ENCODE measurements at places on chromosomes 11 and 22.

DNA sequence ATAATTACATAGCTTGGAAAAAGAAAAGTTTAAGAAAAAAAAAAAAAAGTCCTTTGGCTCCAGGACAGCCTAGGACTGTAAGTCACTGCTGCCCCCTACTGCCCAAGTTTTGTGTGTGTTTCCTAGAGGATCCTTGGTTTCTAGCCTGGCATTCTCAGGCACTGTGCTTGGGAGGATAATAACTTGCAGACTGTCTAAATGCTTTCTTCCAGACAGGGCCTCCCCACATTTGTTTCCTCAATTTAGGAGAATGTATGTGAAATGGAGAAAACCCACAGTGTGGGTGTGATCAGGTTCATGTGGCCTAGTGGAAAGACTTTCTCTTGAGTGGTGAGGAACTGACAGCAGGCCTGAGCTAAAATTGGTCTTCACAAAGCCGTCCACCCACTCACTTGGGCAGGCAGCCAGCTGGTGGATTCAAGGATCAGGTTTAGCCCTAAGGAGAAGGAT is 191.0 kb downstream of the NAV2 start:
- DNase-seq = peak; percentile 79

DNA sequence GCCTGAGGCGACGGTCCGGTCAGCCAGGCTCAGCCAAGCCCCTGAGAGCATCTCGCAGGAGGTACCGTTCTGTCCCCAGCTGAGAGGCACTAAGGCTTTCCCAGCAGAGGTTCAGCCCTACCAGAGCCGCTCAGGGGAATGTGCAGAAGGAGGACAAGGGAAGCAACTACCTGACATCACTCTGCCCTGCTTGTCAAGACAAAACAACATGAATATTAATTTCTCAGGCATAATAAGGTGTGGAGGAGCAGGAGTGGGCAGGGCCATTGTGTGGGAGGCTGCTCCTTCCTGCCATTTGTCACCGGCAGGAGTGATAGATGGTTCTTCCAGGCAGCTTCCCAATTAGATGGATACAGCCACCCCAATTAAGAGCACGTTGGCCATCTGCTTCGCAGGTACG is 181.4 kb downstream of the KIRREL3 start:
- no peak for DNase-seq

DNA sequence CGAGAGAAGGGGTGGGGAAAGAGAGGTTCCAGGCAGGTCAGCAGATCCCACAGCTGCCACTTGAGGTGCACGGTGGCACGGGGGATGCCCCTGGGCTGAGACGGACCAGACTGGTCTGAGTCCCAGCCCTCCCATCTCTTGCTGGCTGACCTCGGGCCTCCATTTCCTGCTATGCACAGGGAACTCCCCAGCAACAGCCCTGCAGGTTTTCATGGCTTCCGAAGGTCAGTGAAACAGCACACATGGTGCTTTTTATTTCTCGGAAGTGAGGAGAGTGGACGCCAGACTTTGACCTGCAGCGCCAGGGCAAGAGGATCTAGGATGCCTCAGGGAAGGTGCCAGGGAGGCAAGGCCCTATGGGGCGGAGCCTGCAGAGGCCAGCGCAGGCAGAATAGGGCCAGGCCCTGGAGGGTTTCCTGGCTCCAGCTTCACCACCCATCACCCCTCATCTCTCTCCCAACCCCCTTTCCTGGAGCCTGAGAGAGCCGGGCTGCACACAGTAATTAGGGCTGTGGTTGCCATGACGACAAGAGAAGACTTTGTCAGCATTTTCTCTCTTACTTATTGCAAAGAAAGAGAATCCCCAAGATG is 29.5 kb downstream of the SLC22A12 start:
- no peak for DNase-seq

- no peak for DNase-seq
These were observed 399.1 kb upstream of the DDI1 start for GRCh38 chr11:103637295-103637694.

- no peak for DNase-seq
These were observed 21.5 kb upstream of the RAG2 start for GRCh38 chr11:36619502-36619901.

DNA sequence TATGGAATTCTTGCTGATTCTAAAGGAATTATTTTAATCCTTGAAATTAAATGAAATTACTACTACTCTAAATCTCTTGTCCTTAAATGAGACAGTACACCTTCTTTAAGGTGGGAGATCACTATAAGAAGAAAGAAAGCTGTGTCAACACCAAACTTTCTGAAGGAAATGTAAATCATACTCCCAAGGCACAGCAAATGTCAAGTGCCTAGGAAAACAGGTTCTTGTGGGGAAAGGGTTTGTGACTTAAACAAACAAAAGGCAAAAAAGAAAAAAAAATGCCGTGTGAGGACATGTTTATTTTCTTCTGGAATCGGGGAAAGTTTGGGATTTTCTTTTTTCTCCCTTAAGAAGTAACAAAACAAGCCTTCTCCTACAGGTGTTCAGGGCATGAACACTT is 745.1 kb downstream of the DLG2 start:
- no peak for DNase-seq

DNA sequence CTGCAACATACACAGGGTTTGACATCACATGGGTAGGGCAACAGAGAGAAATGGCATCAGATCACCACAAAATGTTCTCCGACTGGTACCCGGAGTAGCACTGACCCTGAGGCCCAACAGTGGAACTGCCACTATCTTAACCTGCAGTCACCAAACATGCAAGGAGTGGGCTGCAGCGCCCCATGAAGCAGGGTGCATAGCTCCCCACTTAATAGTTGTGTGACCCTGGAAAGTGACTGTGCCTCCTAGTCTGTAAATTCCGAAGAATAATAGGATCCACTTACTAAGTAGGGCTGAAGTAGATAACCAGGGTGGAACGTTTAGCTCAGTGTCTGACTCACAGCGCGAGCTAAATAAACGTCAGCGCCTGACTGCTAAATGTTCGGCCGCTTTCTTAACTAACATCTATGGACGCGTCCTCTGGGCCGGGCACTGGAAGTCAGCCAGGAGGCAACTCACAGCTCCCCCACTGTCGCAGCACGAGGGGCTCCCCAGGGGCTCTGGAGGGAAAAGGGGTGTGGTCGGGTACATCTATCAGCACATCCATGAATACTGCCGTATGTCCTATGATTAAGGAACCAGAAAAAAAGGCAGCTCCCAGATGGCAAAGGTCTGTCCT is 777 bp downstream of the LTO1 start:
- no peak for DNase-seq

- no peak for DNase-seq
These were observed 1.5 kb upstream of the GGT1 start for GRCh38 chr22:24601217-24602104.

GRCh38 chr22:48563966-48564330 is 1263.7 kb downstream of the BRD1 start:
- DNase-seq = no peak

DNA sequence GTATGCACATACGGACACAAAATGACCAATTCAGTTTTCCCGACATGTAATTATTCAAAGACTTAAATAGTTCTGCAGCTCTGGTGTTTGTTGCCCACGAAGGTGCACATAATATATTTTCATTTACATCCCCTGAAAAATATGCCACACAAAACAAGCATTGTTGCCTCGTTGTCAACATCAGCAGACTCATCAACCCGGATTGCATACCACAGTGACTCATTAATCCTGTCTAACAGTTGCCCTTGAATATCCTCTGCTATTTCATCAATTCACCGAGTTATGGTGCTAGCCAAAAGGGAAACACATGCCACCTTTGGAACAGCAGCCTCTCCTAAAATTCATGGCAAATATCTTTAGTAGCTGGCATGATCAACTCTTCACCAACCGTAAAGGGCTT is 582.2 kb downstream of the LRRC4C start:
- no peak for DNase-seq

- no peak for DNase-seq
These were observed 3.6 kb downstream of the ZFP91 start for GRCh38 chr11:58582437-58582836.
